ENCODE measurements at places on chromosomes 7 and 10. TPM values are rescaled to one million over a fixed set of nuclear protein-coding genes. Genes with fewer than 3 reads are reported as not detected.

The CPA2 gene
- total RNA-seq: not detected

The CRHR2 gene
- not detected for total RNA-seq

The EVX1 gene
- total RNA-seq: not detected

The TIAL1 gene
- total RNA-seq: 48.7 TPM

The ADAM12 gene
- 82.7 TPM for total RNA-seq
